ENCODE measurements at places on chromosomes 12 and 14. TPM values are rescaled to one million over a fixed set of nuclear protein-coding genes. Genes with fewer than 3 reads are reported as not detected.

GRCh38 chr14:104246401-104247335, 108.3 kb downstream of the KIF26A start:
- DNase-seq, result no peak

GRCh38 chr12:117046011-117046369, 53.2 kb downstream of the TESC start:
- no peak for DNase-seq

B4GALNT3 gene
- 9.3 TPM for total RNA-seq

DNA sequence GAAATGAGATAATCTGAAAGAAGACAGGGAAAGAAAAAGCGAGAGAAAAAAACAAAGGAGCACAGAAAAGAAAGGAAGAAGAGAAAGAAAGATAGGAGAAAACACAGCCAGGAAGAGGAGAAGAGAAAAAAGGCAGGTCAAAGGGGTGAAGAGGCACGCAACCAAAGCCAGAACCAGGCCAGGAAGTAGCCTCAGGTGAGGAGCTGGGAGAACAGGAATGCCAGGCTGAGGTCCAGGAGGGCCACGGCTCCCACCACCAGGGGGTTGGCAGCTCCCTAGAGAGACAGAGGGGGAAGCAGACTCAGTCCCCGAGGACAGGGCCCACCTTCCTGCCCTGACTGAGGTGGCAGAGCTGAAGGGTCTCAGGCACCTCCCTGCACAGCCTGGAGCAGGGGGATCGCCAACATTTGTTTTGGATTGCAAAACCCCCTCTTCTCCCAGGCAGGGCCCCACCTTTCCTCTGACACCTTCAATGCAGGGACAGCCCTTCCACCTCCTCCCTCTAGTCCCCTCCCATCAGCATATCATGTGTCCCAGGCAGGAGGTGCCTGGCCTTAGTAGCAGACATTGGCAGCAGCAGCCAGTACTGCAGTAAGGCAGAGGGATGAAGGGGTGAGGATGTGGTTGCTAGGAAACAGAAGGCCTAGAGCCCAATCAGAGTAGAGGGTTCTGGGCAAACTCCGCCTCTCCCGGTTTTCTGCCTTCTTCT, 2.0 kb upstream of the AP1G2 start:
- DNase-seq, result no peak

GRCh38 chr12:19397534-19397933, 41.8 kb upstream of the AEBP2 start:
- no peak for DNase-seq

- DNase-seq, result no peak
These were observed 71.0 kb downstream of the GNS start for GRCh38 chr12:64688219-64688618.

C12orf42 gene
- total RNA-seq, result not detected

CD4 gene
- total RNA-seq, result 3.0 TPM

GDF3 gene
- not detected for total RNA-seq

DNA sequence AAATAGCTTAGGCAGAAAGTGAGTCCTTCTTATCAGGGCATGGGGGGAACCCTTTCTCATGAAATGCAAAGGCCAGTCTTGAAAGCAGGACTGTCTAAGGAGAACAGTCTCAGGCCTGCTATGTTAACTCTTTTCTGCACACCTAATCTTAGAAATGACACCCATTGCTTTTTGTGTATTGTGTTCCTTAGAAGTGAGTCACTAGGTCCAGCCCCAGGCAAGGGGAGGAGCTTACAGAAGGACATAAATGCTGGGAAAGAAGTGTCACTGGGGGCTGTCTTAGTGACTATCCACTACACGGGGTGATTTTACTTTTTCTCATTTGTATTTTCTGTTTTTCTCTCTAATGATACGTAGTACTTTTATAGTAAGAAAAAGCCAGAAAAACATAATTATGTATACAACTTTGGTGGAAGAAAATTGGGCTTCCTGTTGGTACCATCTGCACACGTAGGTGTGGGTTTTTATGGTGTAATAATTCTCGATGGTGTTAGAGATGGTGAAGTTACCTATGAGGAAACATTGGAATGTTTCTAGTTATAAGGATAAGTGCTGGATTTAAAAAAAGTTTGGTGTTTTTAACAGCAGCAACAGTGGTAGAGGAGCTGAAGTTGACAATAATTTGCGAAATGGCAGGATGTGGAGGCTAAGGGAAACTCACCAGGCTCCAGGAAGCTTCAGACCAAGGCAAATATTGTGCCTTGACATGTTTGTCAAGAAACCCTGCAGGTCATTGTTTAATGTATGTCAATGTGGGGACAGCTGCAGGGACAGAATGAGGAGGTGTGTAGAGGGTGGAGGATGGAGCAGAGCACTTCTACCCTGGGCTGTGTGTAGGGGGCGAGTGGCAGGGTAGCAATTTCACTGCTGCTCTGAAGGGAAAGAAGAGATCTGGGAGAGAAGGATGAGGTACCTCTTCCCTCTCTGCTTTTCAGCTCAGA, 214.9 kb downstream of the KTN1 start:
- no peak for DNase-seq

ASIC1 gene
- 0.99 TPM for total RNA-seq

COX8C gene
- not detected for total RNA-seq

- DNase-seq, result no peak
These were observed 138.1 kb upstream of the HIF1A start for GRCh38 chr14:61557262-61557661.

LBHD2 gene
- not detected for total RNA-seq

All from body of pancreas (tissue), 4 donors.